GM20000 (cell line): ENCODE measurements at places on chromosomes 7 and 10.

GRCh38 chr7:44187636-44188416, 1.4 kb downstream of the GCK start:
- DNase-seq, result no peak

GRCh38 chr10:24701447-24701846, 22.2 kb downstream of the ARHGAP21 start:
- DNase-seq, result peak; percentile 29

GRCh38 chr10:108757946-108758345, 1165.4 kb downstream of the XPNPEP1 start:
- no peak for DNase-seq

DNA sequence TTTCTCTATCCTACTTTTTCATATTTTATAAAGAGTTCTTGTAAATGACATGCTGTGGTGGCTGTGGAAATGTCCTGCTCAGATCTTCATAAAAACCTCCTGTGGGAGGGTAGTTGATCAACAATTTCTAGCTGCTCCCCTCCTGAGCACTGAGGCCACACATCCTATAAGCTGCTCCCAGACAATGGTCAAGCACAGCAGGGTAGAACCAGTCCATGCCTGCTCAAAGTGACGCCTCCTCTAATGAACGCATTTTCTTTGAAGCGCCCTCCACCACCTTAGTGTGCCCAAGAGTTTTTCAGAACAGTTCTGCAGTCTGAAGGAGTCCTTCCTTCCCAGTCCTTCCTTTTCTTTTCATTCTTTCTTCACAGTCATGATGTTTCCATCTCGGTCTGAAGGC, 298.6 kb upstream of the CACNA2D1 start:
- no peak for DNase-seq

DNA sequence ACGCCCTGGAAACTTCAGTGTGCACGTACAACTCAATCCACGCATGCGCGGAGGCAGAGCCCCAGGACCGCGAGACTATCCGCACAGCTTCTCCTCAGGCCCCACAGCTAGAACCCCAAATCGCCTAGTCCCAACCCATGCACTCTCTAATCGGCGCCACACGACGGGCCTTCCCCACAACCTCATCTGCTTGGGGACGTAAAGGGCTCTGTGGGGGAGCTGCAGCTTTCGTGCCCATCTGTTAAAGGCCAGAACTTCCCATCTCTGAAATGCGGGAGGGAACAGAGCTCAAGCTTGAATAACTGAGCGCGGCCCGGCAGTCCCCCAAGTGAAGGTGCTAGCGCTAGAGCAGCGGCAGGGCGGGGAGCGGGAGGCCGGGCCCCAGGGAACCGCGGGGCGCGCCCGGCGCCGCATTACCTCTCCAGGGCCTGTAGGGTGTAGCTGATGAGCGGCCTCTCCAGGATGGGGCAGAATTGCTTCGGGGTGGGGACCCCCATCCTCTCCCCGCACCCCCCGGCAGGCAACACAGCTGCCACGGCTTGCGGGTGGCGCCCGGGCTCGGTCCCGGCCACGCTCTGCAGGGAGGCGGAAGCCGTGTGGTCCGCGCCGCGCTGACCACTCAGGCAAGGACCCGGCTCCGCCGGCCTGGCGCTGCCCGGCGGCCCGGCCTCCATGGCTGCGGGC, 547 bp downstream of the CRPPA start:
- DNase-seq, result peak; percentile 85

DNA sequence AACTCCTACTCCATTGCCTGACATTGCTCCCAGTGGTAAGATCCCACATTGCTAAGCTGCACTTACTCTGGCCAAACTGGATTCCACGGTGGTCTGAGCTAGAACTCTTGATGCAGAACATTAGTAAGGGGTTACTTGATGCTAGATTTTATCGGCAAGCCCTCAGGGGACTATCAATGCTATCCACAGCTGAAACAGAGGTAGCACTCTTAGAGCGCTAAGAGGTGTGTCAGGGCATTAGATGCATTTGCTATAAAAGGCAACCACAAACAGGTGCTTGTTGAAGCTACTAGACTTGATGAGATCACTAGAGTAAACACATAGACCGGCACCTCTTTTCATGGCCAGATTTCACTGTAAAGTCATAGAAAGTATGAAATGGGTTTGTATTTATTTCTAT, 116.3 kb downstream of the MDFIC start:
- no peak for DNase-seq

DNA sequence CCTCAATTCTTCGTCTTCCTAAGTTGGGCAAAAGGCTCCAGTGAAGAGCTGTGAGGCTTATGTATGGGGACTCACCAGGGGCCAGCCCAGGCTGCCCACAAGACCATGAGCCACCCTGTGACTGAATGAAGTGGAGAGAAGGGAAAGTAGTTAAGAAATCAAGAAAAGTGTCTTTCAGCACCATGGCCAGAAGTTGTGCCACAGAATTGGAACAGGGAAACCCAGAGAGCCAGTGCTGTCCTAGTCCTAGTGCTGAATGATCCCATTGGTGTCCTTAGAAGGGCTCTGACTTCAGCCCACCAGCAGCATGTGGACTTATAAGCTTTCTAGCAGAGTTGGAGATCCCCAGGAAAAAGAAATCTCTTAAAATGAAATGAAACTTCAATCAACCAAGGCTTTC, 37.0 kb upstream of the CCSER2 start:
- DNase-seq, result no peak

DNA sequence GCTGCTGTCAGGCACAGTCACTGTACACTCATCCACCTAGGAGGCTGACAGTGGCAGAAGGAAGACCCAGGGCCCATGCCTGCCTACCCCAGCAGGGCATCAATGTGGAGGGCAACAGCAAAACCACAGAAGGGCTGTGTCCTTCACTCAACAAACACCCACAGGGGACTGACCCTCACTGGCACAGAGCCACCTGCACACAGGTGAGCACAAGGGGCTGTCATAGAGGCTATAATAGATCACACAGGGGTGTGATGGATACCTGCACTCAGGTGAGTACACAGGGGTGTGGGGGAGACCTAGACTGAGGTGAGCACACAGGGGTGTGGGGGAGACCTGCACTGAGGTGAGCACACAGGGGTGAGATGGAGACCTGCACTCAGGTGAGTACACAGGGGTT, 132.8 kb upstream of the TCERG1L start:
- no peak for DNase-seq

GRCh38 chr7:99707096-99707495, 27.3 kb upstream of the CYP3A5 start:
- no peak for DNase-seq

- DNase-seq, result no peak
These were observed 18.0 kb upstream of the SFR1 start for GRCh38 chr10:104103956-104104355.

DNA sequence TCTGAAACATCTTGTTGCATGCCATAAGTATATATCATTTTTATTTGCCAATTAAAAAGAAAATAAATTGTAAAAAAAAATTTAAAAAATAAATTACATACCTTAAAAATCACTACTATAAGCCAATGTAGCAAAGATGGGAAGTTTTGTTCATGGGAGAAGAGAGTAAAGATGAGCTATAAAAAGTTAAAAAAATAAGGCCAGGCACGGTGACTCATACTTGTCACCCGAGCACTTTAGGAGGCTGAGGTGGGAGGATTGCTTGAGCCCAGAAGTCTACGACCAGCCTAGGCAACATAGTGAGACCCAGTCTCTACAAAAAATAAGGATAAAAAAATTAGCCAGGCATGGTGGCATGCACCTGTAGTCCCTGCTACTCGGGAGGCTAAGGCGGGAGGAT, 8.4 kb upstream of the STK32C start:
- no peak for DNase-seq

GRCh38 chr10:69474742-69475432, 23.6 kb downstream of the TSPAN15 start:
- no peak for DNase-seq

GRCh38 chr10:86325158-86325557, 41.4 kb downstream of the GRID1 start:
- no peak for DNase-seq

DNA sequence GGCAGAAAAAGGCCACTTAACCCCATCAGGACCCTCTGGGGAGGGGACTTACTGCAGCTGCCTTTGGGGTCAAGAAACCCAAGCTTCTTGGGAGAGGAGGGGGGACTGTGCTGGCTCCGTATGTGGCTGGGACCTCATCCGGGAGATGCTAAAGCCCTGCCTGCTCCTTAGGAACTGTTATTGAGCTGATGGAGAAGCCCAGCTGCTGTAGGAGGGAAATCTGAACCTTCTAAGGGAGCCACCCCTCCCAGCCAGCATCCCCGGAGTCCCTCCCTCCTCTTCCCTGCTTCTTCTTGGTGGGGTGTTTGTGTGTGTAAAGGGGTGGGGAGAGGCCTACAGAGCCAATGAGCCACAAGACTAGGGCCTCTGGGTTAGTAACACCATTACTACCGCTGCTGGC, 8.2 kb downstream of the KCNIP2 start:
- DNase-seq, result no peak

GRCh38 chr7:128014811-128015210, 16.4 kb downstream of the LRRC4 start:
- no peak for DNase-seq

DNA sequence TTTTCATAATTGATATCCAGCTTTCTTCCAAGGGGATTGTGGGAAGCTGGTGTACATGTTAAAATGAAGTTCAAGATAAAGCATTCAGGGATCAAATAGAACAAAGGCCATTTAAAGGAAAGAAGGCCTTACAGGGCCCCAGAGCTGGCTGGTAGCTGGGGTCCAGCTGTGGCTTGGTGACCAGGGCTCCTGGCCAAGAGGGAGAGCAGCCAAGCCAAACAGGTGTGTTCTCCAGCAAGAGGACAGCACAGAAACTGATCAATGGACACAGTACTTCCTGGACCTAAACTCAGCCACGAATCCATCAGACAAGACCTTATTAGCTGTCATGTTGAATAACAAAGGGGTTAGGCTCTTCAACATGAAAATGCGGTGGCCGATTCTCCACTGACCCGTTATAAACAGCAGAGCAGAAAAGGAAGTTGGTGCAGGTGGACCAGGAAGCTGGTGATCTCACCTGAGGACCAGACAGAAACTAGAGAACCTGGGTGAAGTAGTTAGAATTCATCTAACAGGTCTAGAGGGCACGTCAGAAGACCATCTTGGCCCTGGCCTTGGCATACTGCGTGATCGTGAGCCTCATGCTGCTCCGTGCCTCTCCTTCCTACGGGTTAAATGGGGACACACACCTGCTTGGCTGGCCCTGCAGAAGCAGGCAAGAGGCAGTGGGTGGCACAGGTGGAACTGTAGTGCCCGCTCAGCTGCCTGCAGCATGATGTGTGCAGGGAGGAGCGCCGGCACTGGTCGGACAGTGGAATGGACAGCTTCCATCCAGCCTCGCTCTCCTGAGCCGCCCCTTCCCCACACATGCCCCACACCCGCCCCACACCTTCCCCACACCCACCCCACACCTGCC, 53.8 kb downstream of the PARP12 start:
- peak; percentile 15 for DNase-seq

DNA sequence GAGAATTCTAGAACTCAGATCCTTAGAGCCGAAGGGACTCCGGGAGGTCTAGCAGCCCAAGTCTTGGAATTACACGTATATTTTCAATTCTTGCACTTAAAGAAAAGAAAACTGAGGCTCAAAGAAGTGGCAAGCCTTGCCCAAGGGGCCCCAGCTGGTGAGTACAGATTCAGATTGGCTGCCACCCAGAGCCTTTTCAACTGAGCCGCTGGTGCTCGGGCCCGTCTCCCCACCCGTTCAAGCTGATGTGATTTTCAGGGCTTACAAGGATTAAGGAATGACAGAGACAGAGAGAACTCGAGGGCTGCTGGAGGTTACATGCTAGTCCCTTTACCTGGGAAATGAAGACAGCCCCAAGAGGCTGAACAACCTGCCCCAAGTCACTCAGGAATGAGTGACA, 117.8 kb downstream of the ABLIM1 start:
- DNase-seq, result no peak
